GOT3 (cell line): ENCODE measurements at places on chromosomes 16 and 17.

- DNase-seq, result no peak
Measured at GRCh38 chr16:668519-669171, 713 bp downstream of the RHOT2 start.

- no peak for DNase-seq
Measured at GRCh38 chr16:71555230-71555891, 21.5 kb downstream of the TAT start.

GRCh38 chr17:32222621-32223020 lies 43.0 kb upstream of the RHBDL3 start:
- DNase-seq, result no peak

- DNase-seq, result no peak
Measured at GRCh38 chr17:327971-328370, 24.6 kb downstream of the RPH3AL start.

- no peak for DNase-seq
Measured at GRCh38 chr17:81008140-81008539, 16.5 kb downstream of the CHMP6 start.

GRCh38 chr16:12410837-12411490 lies 392.7 kb downstream of the CPPED1 start:
- no peak for DNase-seq

- DNase-seq, result no peak
Measured at GRCh38 chr17:77475016-77475976, 334.5 kb downstream of the SEC14L1 start.

- DNase-seq, result no peak
Measured at GRCh38 chr17:51434434-51435170, 174.3 kb downstream of the UTP18 start.

DNA sequence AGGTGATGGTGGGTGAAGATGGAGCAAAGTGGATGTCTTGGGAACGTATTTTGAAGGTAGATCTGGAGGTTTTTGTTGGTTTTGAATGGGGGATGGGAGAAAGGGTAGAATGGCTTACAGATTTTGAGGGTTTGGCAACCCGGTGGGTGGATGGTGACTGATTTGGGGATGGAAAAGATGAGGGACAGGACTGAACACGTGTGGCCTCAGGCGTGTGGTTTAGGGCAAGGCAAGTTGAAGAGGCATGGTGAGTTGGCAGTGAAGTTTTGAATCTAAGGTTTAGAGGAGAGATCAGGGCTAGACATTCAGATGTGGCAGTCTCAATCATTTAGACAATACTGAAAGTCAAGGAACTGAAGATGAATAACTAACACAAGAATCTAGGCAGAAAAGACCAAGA lies 5.0 kb upstream of the DCTPP1 start:
- no peak for DNase-seq

DNA sequence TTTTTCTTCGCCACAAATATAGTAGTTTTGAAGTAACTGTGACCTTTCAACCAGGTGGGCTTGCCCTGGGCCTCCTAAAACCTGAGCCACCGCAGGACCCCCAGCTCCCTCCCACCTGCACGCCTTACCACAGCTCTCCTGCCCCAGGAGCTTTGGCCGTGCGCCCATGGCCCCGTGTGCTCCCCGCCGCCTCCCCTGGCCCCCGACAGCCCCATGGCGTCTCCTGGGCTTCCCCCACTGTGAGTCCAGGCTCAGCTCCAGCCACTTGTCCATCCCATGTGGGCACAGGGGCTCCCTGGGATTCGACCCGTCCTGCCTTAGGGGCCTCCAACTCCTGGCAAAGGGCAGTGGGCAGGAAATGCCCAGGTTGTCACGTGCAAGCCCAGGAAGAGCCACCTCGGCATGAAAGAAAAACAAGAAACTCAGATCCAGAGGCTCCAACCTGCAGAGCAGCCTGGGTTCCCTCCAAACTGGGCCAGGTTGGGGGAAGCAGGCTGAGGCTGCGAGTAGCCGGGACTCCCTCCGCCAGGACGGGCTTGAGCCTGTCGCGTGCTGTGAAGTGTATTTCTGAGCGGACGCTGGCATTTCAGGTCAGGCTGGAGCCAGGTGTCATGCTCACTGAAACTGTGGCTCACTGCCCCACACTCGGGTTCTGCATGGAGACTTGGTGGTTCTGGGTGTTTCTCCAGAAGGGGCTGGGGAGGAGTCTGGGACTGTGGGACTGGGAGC lies 5.8 kb downstream of the LGALS3BP start:
- no peak for DNase-seq

GRCh38 chr17:8976638-8977037 lies 11.1 kb upstream of the PIK3R5 start:
- no peak for DNase-seq

GRCh38 chr17:82376042-82376730 lies 4.6 kb downstream of the UTS2R start:
- no peak for DNase-seq

- no peak for DNase-seq
Measured at GRCh38 chr16:22941970-22942501, 128.1 kb downstream of the HS3ST2 start.

- peak; percentile 69 for DNase-seq
Measured at GRCh38 chr16:30065943-30066760, 592 bp downstream of the ALDOA start.

DNA sequence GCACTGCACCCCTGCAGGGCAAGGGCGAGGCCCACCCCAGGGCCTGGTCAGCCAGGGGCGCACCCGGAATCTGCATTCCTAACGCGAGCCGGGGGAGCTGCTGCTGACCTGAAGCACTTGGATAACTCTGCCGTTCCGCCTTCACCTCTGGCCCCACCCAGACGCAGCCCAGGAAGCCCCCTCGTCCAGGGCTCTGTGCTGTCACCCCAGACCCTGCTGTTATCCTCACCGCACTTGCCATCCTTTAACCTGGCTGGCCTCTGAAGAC lies 13.3 kb upstream of the PABPN1L start:
- DNase-seq, result no peak

DNA sequence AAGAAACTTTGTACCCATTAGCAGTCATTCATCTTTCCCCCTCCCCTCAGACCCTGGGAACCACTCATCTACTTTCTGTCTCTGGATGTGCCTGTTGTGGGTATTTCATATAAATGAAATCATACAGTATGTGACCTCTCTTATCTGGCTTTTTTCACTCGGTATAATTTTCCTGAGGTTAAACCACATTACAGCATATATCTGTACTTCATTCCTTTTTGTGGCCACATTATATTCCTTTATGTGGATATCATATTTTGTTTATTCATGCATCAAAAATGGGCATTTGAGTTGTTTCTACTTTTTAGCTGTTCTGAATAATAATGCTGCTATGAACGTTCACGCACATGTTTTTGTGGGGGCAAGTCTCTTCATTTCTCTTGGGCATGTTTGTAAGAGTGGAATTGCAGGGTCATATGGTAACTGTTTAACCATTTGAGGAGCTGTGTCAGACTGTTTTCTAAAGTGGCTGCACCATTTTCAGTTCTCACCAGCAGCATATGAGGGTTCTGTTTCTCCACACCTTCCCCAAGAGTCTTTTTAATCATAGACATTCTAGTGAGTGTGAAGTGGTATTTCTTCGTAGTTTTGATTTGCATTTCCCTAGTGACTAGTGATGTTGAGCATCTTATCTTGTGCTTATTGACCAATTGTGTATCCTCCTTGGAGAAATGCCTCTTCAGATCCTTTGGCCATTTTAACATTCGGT lies 3.8 kb downstream of the SNX29 start:
- DNase-seq, result no peak

DNA sequence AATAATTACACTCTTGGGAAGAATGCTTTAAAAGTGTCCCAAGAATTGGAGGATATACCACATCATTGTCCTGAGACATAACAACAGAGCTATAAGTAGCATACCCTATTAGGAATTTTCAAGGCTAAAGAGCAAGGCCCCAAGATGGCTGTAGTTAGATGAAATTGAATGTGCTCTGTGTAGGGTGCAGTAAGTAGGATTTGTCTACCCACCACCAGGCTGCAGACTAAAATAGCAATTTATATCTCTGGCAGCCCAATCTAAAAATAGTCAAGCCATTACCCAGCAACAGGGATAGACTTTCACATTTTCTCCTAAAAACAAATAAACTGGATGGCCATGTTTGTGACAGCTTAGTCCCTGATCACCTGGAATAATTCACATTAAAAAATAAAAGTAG lies 5.6 kb downstream of the MMD start:
- no peak for DNase-seq

DNA sequence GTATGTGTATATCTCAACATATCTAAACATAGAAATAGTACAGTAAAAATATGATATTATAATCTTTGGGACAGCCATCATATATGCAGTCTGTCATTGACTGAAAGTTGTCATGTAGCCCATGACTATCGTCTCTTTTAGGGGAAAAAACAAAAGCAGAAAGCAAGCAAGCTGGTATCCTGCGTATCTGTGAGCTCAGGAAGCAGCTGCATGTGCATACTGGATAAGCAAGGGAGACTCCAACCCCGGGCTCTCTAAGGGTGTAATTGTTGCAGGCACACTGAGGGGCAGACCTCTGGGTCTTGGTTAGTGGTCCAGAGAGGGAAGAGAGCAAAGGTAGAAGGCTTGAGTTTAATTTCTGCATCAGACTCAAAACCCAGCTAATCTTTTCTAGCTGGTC lies 581.1 kb downstream of the MAF start:
- no peak for DNase-seq

GRCh38 chr17:60248618-60249289 lies 99.0 kb downstream of the CA4 start:
- DNase-seq, result no peak

GRCh38 chr16:5541356-5541755 lies 443.8 kb upstream of the EEF2KMT start:
- DNase-seq, result no peak

GRCh38 chr17:40563220-40564052 lies 1.8 kb downstream of the CCR7 start:
- DNase-seq, result no peak

DNA sequence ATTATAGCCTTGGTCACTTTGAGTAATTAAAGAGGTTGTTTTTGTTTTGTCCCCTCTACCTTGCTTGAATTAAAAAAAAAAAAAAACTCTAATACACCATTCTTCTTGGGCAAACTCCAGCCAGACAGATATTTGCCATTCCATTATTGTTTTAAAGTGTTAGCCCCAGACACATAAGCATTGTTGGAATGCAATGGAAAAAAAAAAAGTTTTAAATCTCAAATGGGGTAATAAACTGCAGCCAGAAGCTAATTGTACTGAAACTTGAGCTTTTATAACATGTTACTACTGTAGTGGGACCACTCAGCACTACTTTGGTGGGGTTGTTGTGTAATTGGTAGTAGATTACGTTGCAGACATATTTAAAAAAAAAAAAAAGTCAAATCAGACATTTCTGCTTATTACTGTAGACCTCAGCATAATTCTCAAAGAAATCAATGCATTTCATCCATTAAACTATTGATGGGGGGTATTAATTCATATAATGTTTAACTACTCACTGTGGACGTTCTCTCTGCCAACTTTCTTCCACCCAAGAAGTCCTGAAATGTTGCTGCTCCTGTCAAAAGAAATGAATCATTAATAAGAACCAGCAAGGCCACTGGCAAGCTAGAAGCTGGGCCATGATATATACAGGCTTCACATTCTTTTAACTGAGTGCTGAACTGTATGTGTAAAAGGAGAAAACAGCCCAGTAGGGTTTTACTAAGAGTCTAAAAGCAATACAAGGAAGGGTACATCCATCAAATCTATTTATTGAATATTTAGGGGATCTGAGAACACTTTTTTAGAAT lies 626.6 kb upstream of the SOX9 start:
- no peak for DNase-seq

DNA sequence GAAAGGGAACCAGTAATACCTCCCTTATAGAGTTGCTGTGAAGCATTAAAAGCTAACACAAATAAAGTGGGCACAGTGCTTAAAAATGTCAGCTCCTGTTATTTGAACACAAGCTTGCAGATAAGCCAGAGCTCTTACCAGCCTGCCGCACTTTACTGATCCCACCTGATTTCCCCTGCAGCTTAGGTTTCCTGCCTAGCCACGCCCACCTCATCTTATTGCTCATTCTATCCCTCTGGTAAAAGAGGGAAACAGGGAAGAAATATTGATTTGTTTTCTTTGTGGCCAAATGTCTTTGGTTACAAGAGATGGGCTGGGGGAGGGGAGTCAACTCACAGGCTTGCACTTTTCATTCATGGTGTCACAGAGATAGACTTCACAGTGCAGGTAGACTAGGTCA lies 9.6 kb upstream of the GP2 start:
- no peak for DNase-seq

- DNase-seq, result no peak
Measured at GRCh38 chr16:46747777-46748651, at the start of gene MYLK3. Gene MYLK3 (minus strand): TSS chr16:46748344. CDS start chr16:46748193, 151 bp downstream.

DNA sequence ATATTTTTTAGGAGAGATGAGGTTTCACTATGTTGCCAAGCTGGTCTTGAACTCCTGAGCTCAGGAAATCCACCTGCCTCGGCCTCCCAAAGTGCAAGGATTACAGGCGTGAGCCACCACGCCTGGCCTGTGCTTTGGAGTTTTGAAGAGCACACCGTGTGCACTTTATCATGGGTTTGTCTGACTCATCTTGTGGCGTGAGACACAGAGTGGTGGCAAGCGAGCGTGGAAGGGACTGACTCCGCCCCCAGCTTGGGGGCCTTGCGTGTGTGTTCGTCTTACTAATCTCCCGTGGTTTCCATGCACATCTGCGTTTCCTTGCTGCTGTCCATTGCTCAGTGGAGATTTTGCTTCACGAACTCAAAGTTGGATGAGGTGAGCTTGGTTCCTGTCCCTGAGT lies 22.9 kb downstream of the CRAMP1 start:
- no peak for DNase-seq

GRCh38 chr17:45584092-45585036 lies 93.8 kb upstream of the PLEKHM1 start:
- no peak for DNase-seq

DNA sequence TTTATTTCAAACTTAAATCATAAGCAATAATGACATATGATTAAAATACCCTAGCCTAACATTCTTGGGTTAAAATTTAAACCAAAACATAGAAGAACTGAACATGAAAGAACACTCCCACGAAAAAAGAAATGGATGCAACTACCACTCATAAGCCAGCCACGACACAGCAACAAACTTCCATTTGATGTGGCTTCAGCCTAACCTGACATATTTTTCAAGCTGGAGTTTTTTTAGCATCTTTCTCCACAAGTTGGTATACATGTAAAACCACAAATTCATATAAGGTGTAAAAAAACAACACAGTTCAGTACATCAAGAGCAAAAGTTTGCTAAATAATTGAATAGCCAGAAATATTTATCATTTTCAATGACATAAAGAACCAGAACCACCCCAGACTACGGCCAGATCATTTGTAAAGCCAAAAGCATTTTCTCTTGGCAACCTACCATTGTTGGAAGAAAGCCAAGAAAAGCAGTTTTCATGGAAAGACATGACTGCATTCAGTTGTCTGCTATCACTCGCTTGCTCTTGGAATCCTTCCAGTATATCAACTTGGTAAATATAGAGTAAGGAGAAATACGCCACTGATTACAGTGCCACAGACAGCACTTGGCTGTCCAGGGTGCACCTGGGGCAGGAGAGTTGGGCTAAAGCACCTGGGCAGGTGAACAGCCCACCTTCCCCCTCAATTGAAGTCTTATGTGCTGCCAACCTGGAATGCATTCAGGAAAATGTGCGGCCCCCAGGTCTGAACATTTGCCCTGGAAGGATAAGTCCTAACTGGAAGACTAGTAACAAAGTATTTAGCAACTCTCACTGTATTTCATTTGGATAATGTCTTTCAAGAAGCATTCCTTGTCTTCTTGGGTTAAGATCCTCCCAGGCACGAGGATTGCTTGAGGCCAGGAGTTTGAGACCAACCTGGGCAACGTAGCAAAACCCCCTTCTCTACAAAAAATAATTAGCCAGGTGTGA lies 60.5 kb downstream of the CREBBP start:
- DNase-seq, result no peak
